LoVo (cell line): ENCODE measurements at places on chromosomes 5 and 9.

- DNase-seq: no peak
Observed at GRCh38 chr5:178699681-178700253, 30.7 kb downstream of the ZNF354A start.

DNA sequence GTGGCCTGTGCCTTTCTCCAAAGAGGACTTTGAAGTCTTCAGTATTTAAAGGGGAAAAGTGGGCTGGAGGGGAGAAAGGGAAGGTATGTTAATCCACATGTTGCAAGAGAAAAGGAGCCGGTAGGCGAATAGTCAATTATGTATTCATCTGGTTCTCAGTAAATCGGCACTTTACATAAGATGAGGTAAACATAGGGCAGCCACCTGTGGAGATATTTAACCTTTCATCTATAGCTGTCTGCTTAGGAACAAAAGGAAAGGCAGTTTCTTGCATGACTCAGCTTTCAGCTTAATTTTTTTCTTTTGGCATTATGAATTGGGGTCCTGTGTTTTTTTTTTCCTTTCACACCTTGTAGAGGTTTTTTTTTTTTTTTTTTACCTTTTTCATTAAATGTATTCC lies 42.2 kb downstream of the FGD3 start:
- peak; percentile 46 for DNase-seq

DNA sequence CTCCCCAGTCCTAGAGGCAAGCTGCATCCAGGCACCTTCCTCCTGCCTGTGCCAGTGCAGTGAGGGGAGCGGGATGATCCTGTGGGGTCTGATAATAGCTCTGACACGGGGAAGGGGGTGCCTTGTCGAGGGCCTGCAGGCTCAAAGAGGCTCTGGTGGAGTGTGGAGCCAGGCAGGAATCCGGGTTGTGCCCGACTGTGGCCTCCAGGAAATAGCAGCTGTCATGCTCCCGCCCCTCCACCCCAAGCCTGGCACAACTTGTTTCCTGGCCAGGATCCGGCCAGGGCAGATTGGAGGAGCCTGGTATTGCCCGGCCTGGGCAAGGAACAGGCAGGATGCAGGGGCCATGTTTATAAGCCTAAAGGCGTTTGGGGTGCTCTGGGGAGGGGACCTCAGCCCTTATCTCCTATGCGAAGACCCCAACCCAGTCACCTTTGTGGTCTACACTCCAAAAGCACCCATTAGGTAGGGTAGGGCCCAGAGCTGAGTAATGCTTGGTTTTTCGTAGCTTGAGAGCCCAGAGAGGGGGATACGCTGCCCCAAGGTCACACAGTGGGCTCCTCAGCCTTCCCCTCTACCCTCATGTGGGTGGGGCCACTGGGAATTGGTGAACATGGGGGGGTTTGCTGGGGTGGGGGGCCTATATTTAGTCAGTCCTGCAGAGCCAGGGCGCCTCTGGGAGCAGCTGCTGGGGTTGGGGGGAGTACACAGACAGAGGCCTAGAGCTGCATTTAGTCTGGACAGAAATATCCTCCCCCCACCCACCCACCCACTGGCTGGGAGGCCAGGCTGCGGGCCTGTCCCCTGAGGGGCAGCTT lies 12.2 kb downstream of the CXXC5 start:
- no peak for DNase-seq

GRCh38 chr9:109319017-109319625 lies 1.7 kb downstream of the EPB41L4B start:
- DNase-seq: no peak

DNA sequence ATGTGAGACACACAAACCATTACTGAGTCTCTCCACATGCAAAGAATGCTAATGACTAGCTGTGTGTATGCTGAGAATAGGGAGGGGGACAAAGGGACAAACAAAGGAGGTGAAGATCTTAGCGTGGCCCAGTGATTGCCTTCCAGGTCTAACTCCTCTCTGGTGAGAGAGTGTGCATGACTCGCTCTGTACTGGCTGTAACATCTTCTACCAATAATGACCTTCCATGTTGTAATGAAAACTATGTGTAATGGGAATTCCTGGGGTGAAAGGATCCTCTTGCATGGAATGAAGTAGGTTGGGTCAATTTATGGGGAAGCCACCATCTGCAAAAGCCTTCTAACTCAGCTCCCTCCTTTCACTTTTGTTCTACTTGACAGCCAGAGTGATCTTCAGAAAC lies 24.4 kb upstream of the GPR151 start:
- DNase-seq: no peak

- no peak for DNase-seq
Observed at GRCh38 chr5:57360871-57361270, 121.7 kb downstream of the ACTBL2 start.

DNA sequence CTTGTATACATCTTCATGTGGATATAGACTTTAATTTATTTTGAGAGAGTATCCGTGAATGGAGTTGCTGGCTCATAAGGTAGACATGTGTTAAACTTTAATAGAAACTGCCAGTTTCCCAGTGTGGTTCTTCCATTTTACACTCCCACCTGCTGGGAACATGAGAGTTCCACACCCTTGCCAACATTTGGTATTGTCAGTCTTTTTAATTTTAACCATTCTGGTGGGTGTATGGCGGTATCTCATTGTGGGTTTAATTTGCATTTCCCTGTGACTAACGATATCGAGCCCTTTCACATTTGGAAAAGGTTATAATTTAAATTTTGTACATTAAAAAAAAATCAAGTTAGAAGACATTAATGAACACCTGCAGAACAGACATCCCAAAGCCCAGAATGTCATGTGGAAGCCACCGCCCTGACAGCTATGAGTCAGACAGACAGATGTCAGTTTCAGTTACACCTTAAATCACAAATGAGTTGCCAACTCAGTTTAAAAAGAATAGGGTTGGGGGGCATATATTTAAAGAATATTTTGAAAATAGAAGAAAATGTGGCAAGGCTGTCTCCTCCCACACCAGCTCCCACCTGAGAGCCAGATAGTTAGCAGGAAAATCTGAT lies 36.9 kb downstream of the ANKRD33B start:
- peak; percentile 22 for DNase-seq

- no peak for DNase-seq
Observed at GRCh38 chr9:116243708-116244107, 90.1 kb downstream of the PAPPA start.

- DNase-seq: no peak
Observed at GRCh38 chr9:1456301-1457024, 406.3 kb downstream of the DMRT2 start.

- no peak for DNase-seq
Observed at GRCh38 chr5:443239-444151, 519 bp downstream of the EXOC3 start.

DNA sequence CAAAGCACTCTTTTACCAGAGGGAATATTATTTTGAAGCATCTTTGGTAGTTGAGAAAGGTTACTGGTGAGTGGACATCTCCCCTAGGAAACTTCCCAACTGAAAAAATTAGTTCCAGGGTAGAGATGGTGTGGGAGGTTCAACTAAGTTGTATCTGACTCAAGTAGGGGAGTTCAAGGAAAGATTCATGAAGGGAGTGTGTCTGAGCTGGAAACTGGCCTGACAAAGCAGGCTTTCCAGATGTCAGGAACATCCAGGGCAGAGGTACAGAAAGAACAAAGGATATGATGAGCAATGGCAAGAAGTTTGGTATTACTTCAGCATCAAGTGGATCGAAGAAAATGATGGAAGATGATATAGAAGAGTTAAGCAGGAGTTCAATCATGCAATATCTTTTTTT lies 458.0 kb upstream of the RIOK2 start:
- DNase-seq: no peak

- DNase-seq: no peak
Observed at GRCh38 chr9:14398473-14398872, 84.5 kb upstream of the NFIB start.

GRCh38 chr5:98461485-98461884 lies 312.0 kb upstream of the RGMB start:
- DNase-seq: no peak

DNA sequence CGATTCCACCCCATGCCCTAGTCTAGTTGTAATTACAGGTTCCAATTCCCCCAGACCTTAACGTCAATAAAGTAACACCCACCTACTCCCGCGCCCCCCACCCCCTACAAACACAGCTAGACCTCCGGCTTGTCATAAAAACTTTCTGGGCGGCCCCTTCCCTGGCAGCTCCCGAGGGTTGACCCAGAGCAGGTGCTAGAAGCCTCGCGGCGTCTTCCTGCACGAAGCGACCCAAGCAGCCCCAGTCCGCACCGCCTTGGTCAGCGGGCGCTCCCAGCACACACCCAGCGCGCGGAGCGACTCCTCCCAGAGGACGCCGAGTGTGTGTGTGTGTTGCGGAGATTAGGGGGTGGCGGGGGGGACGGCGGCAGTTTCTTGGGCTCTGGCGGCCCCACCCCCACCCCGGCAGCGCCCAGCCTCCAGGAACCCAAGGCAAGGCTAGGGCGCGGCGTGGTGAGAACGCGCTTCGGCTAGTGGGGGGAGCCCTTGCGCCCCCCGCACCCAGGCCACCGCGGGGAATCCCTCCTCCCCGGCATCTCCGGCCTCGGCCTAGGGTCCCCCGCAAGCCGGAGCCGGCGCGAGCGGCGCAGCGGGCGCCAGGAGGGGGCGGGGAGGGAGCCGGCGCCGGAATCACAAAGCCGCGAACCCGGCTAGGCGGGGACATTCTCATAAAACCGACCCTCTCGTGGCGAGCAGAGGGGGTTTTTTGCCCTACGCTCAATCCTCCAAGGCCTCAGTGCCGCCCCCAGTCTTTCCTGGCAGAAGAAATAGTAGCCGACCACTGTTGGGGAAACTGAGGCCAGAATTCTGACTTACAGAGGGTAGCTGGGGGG lies 2.2 kb downstream of the PCDH1 start:
- peak; percentile 66 for DNase-seq

DNA sequence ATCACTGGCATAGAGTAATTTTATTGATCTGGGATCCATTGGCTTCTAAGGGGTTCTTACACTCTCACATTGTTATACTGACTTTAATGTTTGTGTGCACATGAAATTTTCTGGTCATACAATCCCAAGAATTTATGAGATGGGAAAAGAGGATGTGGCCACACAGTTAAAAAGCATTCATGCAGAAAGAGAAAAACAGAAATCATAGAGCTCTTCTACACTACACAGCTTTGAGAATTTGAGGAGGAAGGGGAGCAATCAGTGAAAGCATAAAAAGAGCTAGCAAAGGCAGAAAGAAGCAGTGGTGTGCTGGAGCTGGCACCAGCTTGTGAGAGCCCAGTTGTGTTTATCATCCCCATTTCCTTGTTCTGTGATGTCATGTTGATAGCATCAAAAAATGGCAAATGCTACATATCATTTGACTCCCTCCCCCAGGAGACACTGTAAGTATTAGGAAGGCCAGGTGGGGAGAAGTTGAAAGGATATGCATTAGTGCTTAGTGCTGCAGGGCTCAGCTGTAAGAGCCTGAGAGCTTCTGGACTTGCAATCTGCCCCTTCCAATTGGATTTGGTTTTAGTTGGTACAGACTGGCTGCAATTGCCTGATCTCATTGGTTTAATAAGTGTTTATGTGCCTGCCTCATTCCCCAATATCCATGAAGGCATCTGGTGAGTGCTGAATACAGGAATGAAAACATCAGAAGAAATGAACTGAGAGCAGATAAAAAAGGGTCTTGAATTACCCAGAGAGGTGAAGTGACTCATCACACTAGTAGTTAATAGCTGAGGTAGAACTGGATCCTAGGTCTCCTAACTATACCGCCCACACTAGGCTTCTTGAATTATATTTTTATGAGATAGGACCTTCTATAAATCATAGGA lies 30.9 kb downstream of the RHOBTB3 start:
- no peak for DNase-seq

DNA sequence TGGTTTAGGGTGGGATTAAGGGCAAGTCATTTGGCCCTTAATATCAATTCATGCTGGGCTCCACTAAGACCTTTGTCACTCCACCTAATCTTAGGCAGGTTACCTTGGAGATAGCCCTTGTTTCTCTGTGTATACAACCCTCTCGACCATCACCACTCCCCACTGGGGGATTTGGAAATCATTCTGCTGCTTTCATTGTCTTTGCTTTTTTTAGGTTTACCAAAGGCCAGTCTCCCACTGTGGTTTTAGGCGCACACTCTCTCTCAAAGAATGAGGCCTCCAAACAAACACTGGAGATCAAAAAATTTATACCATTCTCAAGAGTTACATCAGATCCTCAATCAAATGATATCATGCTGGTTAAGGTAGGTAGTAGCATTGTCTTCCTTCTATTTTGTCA lies 6.2 kb downstream of the GZMK start:
- no peak for DNase-seq

GRCh38 chr9:9054354-9054992 lies 1254.9 kb upstream of the DMAC1 start:
- DNase-seq: no peak

DNA sequence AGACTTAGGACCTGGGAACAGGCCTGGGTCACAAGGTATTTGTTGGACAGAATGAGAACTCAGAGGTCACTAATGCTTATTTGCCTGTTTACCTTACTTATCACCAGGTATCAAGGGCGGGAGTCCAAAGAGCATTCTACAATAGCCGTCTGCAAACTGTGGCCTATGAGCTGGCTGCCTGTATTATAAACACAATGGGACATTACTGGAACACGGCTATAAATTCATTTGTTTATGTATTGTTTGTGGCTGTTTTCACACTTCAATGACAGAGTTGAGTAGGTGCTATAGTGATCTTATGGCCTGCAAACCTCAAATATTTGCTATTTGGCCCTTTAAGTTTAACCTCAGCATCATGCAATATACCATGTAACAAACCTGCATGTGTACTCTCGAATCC lies 76.6 kb upstream of the ASTN2 start:
- DNase-seq: no peak

DNA sequence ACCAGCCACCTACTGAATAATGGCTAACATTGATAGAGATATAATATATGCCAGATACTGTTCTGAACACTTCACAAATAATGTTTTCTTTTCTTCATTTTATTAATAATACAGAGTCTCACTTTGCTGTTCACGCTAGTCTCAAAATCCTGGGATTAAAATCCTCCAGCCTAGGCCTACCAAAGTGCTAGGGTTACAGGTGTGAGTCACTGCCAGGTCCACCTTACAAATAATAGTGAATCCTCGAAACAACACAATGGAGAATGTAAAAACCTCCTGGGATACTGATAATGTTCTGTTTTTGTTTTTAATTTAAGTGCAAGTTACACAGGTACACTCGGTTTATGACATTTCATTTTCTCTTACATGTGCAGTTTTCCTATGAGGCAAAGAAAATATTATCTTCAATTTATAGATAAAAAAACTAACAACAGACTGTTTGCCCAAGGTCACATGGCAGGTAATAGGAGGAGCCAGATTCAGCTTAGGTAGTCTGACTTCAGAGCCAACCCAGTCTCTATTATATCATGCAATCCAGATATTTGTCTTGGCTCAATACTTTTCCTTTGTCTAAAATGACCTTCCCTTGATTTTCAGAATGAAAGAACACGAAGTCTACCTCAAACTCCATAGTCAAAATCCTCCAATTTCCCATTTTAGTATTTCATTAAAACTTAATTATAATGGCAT lies 7.8 kb downstream of the ZFR start:
- DNase-seq: no peak

DNA sequence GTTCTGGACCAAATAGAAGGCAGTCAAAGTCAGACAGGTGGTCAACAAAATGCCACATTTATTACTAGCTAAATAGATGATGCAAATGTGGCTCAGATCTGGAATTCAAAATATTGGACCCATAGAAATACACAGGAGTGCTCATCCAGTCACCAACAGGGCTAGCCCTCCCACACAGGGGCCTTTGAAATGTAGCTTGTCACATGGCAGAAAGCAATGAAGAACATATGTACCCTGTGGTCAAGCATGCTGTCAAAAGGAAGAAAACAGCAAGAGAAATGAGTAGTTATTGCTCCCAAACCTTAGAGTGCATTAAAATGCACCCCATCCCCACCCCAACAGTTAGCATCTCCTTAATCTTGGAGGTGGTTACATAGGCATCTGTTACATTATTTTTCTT lies 20.9 kb upstream of the CCDC112 start:
- no peak for DNase-seq

GRCh38 chr9:135663451-135663770 lies 302 bp downstream of the LCN9 start:
- DNase-seq: no peak
